ENCODE measurements at places on chromosomes 1 and 21. TPM values are rescaled to one million over a fixed set of nuclear protein-coding genes. Genes with fewer than 3 reads are reported as not detected.
A peak's percentile ranks its signal among the peaks of the same experiment; 100 is the strongest.

The DHRS3 gene
- total RNA-seq = 9.2 TPM

The UBXN10 gene
- 1.7 TPM for total RNA-seq

- H3K27me3 ChIP-seq = no peaks in the 10 kb centered on the region
- DNase-seq = peak; percentile 63
- H3K27ac ChIP-seq = no peak overlapping the region
- H3K4me1 ChIP-seq = no peaks in the 10 kb centered on the region
- H3K36me3 ChIP-seq = peaks cover 3% of the 10 kb centered on the region
- peak overlapping the region; percentile 95 for H3K4me3 ChIP-seq
Observed at GRCh38 chr1:52727114-52727586, 897 bp downstream of the ZYG11B start.

- no peaks in the 10 kb centered on the region for H3K4me1 ChIP-seq
- H3K36me3 ChIP-seq = no peaks in the 10 kb centered on the region
Observed at GRCh38 chr1:176374967-176375569, 87.9 kb upstream of the PAPPA2 start.

The AMY1B gene
- total RNA-seq = not detected

DNA sequence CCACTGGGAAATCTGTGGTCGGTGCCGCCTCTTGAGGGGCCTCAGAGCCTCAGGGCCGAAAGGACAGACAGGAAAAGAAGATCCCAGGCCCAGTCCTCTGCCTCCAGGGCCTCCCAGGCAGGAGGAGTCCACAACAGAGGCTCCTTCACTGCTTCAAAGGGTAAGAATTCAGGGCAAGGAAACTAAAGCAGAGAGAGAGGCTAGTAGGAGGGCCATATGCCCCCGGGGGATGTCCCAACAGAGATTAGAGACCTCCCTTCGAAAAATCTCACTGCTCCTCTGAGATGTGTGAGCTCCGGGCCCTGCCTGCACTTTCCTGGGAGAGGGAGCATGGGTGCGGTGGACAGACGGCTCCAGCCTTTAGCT is 465.9 kb downstream of the NPHP4 start:
- no peaks in the 10 kb centered on the region for H3K27me3 ChIP-seq
- H3K27ac ChIP-seq = no peak overlapping the region
- DNase-seq = no peak
- peaks cover 6% of the 10 kb centered on the region for H3K4me1 ChIP-seq
- H3K36me3 ChIP-seq = no peaks in the 10 kb centered on the region

GRCh38 chr1:119573886-119574285 is 66.9 kb downstream of the HSD3B1 start:
- no peak overlapping the region for H3K4me3 ChIP-seq
- H3K4me1 ChIP-seq = no peaks in the 10 kb centered on the region
- no peak for DNase-seq
- no peaks in the 10 kb centered on the region for H3K36me3 ChIP-seq
- H3K27me3 ChIP-seq = no peaks in the 10 kb centered on the region

The SELP gene
- total RNA-seq = not detected

DNA sequence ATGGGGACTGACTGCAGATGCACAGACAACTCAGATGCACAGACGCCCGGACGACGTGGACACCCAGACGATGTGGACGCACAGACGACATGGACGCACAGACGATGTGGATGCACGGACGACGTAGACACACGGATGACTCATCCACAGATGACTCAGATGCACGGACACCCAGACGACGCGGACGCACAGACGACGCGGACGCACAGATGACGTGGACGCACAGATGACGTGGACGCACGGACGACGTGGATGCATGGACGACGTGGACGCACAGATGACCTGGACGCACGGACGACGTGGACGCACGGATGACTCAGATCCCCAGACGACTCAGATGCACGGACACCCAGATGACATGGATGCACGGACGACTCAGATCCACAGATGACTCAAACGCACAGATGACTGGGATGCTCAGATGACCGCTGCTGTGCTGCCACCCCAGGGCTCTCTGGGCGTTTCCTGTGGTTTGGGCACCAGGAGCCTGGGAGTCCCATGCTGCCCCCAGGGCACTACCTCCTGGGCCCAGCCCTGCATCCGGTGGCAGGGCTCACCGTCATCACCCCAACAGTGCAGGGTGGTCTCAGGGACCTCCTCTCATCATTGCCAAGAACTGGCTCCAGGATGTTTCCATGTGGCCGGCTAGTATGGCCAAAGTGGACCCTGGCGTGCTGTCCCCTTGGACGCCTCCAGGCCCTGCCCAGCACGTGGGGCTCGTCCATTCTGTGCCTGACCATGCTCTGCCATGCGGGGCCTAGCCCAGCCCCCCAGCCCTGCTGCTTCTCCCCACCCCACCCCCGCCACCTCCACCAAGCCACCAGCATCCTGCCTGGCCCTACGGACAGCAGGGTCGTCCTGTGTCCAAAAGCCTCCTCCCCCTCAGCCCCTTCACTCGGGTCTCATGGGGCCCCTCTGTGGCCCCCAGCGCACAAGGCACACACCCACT is 14.0 kb downstream of the FAAP20 start:
- no peak overlapping the region for H3K4me3 ChIP-seq
- H3K4me1 ChIP-seq = no peaks in the 10 kb centered on the region
- H3K27ac ChIP-seq = no peak overlapping the region
- H3K27me3 ChIP-seq = no peaks in the 10 kb centered on the region
- DNase-seq = no peak

The INSRR gene
- total RNA-seq = not detected

DNA sequence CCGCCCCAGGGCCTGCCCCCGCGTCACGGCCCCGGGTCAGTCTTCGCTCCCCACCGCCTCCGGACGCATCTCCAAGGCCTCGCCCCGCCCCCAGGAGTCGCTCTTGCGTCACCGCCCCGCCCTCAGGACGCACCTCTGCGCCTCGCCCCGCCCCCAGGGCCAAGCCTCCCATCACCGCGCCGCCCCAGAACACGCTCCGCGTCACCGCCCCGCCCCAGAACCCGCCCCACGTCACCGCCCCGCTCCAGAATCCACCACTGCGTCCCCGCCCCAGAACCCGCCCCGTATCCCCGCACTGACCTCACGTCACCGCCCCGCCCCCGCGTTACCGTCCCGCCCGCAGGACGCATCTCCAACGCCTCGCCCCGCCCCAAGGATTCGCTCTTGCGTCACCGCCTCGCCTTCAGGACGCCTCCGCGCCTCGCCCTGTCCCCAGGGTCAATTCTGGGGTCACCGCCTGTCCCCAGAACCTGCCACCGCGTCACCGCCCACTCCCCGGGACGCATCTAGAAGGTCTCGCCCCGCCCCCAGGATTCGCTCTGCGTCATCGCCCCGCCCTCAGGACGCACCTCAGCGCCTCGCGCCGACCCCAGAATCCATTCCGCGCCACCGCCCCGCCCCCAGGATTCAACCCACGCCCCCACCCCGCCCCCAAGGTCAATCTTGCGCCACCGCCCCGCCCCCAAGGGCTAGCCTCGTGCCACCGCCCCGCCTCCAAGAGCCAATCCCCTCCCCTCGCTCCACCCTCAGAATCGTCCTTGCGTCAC is 451 bp upstream of the CASP9 start:
- no peaks in the 10 kb centered on the region for H3K4me1 ChIP-seq
- H3K4me3 ChIP-seq = peak overlapping the region; percentile 89
- peak overlapping the region; percentile 98 for H3K27ac ChIP-seq
- DNase-seq = peak; percentile 100
- H3K36me3 ChIP-seq = peaks cover 7% of the 10 kb centered on the region

The MROH9 gene
- total RNA-seq = not detected

The LRRC38 gene
- total RNA-seq = 0.43 TPM

GRCh38 chr1:93604411-93604810 is 77.2 kb downstream of the BCAR3 start:
- no peak overlapping the region for H3K27ac ChIP-seq
- H3K4me3 ChIP-seq = no peak overlapping the region
- H3K36me3 ChIP-seq = peaks cover 47% of the 10 kb centered on the region
- peak; percentile 13 for DNase-seq

The NUDT4B gene
- total RNA-seq = 1.3 TPM

DNA sequence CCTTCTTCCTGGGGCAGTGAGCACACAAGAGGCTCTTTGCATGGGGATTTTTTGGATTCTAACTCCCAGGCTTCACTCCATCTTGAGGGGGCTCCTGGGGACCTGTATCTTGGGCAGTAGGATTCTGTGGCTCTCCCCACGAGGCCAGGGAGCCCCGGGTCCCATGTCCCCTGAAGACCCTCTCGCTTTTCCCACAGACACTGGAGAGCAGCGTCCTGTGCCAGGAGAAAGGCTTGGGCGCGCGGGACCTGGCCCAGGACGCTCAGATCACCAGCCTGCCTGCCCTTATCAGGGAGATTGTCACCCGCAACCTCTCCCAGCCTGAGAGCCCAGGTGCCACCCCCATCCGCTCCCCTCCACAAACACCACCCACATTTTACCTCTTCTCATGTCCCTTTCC is 735 bp downstream of the CROCC start:
- peak; percentile 41 for DNase-seq
- peak overlapping the region; percentile 76 for H3K4me3 ChIP-seq
- H3K27ac ChIP-seq = no peak overlapping the region
- peaks cover 7% of the 10 kb centered on the region for H3K4me1 ChIP-seq
- no peaks in the 10 kb centered on the region for H3K27me3 ChIP-seq
